ENCODE measurements at places on chromosomes 6 and 20. TPM values are rescaled to one million over a fixed set of nuclear protein-coding genes. Genes with fewer than 3 reads are reported as not detected.

BMP5 gene
- 0.13 TPM for total RNA-seq

MLN gene
- total RNA-seq = not detected

GPX5 gene
- total RNA-seq = not detected

CGA gene
- not detected for total RNA-seq

MROH8 gene
- total RNA-seq = 0.39 TPM

PLCB1 gene
- total RNA-seq = 4.9 TPM

PDYN gene
- not detected for total RNA-seq

HDAC2 gene
- total RNA-seq = 75.5 TPM

DOP1A gene
- total RNA-seq = 5.4 TPM

CLPSL1 gene
- not detected for total RNA-seq

PNPLA1 gene
- not detected for total RNA-seq

PRPH2 gene
- 2.5 TPM for total RNA-seq

LPIN3 gene
- total RNA-seq = 3.4 TPM

SOX18 gene
- total RNA-seq = 0.13 TPM

FAM209B gene
- not detected for total RNA-seq

TGM3 gene
- total RNA-seq = not detected

MLIP gene
- total RNA-seq = not detected

VGLL2 gene
- total RNA-seq = not detected

SLC17A2 gene
- total RNA-seq = not detected

C6orf141 gene
- total RNA-seq = 3.2 TPM

PRDM1 gene
- 4.3 TPM for total RNA-seq

SLC35B3 gene
- total RNA-seq = 19.4 TPM

BPIFB1 gene
- not detected for total RNA-seq

PRPF6 gene
- total RNA-seq = 55.0 TPM

TINAG gene
- total RNA-seq = not detected

TFAP2D gene
- not detected for total RNA-seq

KIAA0408 gene
- 1.6 TPM for total RNA-seq

SLC17A9 gene
- total RNA-seq = 17.1 TPM

ATP9A gene
- total RNA-seq = 22.1 TPM

OR2J3 gene
- total RNA-seq = not detected

EFCAB8 gene
- total RNA-seq = under 0.01 TPM

SLC52A3 gene
- not detected for total RNA-seq

PDE10A gene
- total RNA-seq = 44.2 TPM

PNLDC1 gene
- total RNA-seq = not detected

HDGFL1 gene
- not detected for total RNA-seq

MATN4 gene
- not detected for total RNA-seq
